Kidney capillary endothelial cell (primary cell): ENCODE measurements at places on chromosomes 16 and 17.

- DNase-seq = no peak
These were observed at the start of gene VAMP2 for GRCh38 chr17:8162233-8162996. Gene VAMP2 (minus strand): TSS chr17:8162948. CDS start chr17:8162879, 69 bp downstream.

- DNase-seq = no peak
These were observed 251.2 kb downstream of the PARN start for GRCh38 chr16:14378689-14379467.

GRCh38 chr16:4840984-4841383 is 6.1 kb downstream of the GLYR1 start:
- no peak for DNase-seq

GRCh38 chr16:35181422-35182030 is 1722.1 kb downstream of the TP53TG3F start:
- no peak for DNase-seq

DNA sequence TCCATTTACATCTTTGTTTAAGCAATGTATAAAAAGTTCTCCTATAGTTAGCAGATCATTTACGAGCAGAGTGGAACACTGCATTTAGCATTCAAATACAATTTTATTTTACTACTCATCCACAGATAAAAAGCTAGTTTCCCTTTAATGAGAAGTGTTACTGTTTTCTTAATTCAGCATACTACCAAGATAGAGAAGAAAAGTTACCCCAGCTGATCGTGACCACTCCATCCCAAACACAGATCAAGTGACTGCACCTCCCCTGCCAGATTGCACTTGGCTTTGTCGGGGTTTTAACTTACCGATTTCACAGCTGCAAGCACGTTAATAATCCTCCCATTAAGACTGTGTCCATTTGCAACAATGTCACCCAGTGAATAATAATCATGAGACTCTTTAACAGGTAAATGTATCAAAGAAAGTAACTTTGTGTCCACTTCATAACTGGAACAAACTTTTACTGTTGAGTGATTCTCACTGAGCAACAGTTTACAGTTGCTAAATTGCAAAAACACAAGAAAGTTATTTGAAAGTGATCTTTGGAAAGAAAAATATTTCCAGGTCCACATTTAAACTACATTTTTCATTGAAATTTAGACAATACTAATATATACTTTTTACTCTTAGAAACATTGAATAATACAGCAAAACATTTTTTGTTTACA is 14.4 kb downstream of the MEIOB start:
- no peak for DNase-seq

DNA sequence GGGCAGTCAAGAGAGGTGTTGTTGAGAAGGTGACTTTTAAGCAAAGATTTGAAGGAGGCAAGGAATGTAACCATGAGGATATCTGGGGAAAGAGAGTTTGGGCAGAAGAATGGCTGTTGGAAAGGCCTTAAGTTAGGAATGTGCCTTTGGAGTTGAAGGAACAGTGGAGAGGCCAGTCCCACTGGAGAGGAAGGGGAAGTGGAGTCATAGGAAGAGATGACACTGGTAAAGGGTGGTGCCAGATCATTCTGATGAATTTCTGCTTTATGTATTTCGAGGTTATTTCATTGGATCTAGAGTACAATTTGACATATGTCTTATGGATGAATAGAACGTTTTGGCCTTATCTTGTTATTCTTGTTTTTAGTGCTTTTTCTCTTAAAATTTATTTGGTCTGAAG is 93.5 kb downstream of the WWP2 start:
- peak; percentile 83 for DNase-seq

GRCh38 chr17:47203984-47204721 is 5.0 kb upstream of the MYL4 start:
- no peak for DNase-seq

- DNase-seq = no peak
These were observed 586 bp downstream of the MEAK7 start for GRCh38 chr16:84503751-84504395.

GRCh38 chr17:65055280-65055707 is 1.2 kb downstream of the GNA13 start:
- no peak for DNase-seq

DNA sequence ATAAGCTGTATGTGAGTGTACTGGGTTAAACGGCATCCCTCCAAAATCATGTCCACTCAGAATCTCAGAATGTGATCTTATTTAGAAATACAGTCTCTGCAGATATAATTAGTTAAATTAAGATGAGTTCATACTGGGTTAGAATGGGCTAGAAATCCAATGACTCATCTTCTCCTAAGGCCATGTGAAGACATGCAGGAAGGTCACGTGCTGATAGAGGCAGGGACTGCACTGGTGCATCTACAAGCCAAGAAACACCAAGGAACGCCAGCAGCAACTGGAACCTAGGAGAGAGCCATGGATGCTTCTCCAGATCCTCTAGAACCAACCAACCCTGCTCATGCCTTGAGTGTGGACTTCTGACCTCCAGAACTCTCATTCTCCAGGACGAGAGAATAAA is 241.0 kb downstream of the XYLT1 start:
- DNase-seq = no peak

- DNase-seq = no peak
These were observed 15.8 kb downstream of the WDR45B start for GRCh38 chr17:82632451-82632850.

GRCh38 chr17:79446399-79447009 is 164.3 kb downstream of the RBFOX3 start:
- DNase-seq = no peak

- DNase-seq = no peak
These were observed 168.9 kb downstream of the GRIN2A start for GRCh38 chr16:10013364-10013763.

DNA sequence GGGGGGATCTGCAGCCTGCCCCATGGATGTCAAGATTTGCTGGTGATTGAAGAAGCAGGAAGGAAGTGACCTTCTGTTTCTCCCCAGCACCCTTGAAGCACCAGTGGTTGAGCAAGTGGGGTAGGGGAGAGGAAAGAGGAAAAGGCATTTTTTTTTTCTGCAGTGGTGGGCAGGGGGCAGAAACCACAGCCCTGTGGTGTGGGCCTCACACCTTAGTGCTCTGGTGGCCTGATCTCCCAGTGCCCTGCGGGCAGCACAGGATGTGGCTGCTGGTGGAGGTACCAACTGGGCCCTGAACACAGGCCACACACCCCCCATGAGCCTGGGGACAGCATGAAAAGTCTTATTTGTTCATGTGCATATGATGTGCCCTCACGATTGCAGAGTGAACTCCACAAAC is 7.1 kb downstream of the ITGAD start:
- DNase-seq = no peak

GRCh38 chr17:36127911-36128310 is 24.3 kb downstream of the CCL4 start:
- no peak for DNase-seq

DNA sequence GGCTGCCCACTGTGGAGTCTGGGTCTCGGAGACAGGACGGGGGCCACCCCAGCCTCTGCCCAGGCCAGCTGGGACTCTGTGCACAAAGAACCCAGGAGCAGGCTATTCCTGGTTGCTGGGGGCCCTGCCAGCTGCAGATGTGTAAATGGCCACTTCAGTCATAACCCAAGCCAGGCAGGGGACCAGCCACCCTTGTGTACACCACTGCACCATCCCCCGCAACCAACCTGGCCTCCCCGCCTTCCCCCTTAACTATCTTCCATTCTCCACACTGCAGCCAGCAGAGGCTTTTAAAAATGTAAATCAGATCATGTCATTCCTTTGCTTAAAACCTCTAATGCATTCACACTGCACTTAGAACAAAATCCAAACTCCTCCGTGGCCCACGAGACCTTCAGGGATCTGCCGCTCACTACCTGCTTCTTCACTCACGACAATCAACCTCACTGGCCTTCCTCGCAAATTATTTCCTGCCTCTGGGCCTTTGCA is 28.3 kb downstream of the RTN4RL1 start:
- no peak for DNase-seq

DNA sequence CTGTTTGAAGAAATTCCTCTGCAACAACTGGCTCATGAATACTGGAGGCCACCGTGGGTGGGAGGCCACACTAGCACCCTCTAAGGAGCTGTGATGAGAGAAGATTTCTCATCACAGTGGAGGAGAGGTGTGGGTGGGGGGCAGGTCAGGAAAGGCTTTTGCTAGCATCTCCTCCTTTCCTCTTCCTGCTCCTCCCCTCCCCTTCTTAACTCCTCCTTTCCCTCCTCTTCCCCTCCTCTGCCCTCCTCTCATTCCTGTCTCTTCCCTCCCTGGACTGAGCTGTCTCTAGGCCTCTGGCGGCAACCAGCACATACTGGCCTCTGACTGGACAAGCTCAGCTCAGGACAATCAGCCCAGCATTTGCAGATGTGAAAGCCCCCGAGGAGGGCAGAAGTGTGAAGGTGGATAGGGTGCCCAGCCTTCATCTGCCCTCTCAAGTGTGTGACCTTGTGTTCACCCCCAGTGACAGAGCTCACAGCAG is 19.0 kb upstream of the LHX1 start:
- no peak for DNase-seq

DNA sequence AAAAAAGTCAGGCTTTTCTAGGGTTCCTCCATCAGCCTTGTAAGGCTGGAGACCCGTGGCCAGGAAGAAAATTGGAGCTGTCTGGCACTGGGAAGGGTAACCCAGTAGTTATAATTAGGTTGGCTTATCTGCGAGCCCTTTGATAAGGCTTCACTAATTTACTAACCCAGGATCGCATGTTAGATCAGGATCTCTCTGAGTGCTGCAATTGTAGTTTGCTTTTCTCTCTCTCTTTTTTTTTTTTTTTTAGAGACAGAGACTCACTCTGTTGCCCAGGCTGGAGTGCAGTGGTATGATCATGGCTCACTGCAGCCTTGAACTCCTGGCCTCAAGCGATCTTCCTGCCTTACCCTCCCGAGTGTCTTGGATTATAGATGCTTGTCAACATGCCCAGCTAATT is 17.0 kb downstream of the ABCC1 start:
- DNase-seq = no peak

- DNase-seq = no peak
These were observed 49.5 kb downstream of the BAHCC1 start for GRCh38 chr17:81444610-81445339.

- DNase-seq = no peak
These were observed 63.0 kb upstream of the CLEC18A start for GRCh38 chr16:69888005-69888590.

- peak; percentile 36 for DNase-seq
These were observed 3.7 kb upstream of the CDK3 start for GRCh38 chr17:75996665-75997590.

DNA sequence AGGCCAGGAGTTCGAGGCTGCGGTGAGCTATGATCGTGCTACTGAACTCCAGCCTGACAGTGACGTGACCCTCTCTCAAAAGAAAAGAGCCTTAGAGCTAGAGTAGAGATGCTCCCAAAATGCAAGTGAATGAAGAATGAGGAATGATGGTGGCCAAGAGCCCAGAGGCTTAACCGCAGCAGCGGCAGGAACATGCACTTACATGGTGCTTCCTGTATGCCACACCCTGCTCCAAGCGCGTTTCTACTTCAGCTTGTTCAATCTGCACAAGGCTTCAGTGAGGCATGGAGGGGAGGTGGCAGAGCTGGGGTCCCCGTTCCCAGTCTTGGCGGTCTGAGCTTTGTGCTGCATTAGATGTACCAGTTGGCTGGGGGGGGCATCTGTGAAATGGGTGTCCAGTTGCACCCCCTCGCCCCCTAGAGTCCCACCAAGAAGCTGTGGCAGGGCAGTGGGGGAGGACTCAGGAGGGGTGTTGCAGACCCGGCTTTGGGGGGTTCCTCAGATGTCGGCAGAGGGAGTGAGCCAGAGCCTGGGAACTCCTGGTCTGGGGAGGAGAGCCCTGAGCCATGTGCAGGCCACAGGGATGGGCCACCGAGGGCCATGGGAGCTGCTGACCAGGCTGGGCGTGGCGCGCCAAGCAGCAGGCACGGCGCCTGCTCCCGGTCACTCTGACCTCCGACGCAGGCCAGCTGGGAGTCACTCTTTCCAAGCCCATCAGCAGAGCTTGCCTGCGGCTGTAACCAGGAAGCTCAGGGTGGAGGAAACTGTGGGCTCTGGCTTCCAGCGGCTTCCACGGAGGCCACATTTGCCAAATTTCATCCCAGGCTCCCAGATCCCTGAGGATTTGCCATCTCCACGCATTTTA is 260.1 kb downstream of the PARN start:
- DNase-seq = no peak

GRCh38 chr17:57783338-57783742 is 38.2 kb upstream of the CCDC182 start:
- DNase-seq = peak; percentile 43

DNA sequence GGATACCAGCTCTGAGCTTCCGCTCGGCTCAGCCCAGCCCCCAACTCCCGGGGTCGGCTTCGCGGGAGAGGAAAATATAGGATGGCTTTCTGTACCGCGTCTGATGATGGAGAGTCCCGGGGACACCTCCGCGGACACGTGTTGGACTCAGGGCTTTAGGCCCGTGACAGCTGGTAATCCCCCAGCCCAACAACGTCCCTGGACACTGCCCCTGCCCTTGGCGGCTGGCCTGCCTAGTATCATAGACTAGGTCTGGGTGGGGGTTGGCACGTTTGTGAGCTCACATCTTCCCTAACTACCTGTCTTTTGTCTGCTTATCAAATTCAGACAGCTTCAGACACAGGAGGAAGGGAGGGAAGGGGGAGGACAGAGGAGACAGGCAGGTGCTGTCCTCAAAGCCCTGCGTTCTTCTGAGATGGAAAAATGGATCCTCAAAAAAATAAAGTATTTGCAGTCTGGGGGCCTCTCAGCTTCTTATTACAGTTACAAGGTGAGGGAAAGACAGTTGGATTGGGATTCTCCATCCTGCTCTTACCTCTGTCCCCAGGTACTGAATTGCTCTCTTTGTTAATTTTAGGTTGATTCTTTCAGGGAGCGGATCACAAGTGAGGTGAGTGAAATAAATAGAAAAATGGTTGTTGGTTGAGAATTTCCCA is 698 bp downstream of the PSME3 start:
- no peak for DNase-seq

DNA sequence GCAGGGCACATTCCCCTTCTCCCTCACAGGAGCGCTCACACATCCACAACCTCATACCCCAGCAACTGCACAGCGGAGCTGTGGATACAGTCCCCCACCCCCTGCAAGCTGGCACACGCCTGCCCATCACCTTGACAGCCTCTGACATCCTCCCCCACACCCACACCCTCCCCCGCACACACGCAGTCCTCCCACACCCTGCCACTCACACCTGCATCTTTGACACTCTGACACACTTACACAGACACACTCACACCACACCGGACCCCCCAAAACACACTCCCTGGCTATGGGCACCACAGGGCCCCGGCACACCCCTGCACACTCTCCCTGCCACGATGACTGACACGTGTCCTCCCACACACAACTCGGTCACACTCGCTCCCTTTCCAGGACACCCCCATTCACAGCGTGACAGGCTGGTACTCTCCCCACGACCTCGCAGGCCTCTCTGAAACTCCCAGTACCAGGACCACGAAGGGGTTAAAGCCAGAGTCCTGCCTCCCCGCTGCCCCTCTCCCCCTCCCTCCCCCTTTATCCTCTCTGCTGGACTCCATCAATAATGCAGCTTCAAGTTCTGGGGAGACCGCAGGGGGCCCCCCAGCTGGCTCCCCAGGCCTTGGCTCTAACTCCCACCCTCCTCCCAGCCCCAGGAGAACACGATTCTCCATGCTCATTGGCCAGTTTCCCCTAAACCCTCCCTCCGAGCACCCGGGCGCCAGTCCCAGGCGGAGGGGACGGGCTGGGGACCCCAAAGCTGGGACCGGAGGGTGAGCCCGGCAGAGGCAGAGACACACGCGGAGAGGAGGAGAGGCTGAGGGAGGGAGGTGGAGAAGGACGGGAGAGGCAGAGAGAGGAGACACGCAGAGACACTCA is at the start of gene PPP1R1B:
TSS of gene PPP1R1B (plus strand) at position 782 of the 876 bp plus-strand sequence. CDS start 441 bp downstream, outside the sequence.
- no peak for DNase-seq
